Hypothalamus (tissue), 51 donors: ENCODE measurements at places on chromosomes 11 and 22.
A peak's percentile ranks its signal among the peaks of the same experiment; 100 is the strongest.

GRCh38 chr11:33461369-33462125 is 204.4 kb downstream of the HIPK3 start:
- no peak for DNase-seq

GRCh38 chr11:128664317-128664716 is 29.6 kb upstream of the FLI1 start:
- DNase-seq: no peak

DNA sequence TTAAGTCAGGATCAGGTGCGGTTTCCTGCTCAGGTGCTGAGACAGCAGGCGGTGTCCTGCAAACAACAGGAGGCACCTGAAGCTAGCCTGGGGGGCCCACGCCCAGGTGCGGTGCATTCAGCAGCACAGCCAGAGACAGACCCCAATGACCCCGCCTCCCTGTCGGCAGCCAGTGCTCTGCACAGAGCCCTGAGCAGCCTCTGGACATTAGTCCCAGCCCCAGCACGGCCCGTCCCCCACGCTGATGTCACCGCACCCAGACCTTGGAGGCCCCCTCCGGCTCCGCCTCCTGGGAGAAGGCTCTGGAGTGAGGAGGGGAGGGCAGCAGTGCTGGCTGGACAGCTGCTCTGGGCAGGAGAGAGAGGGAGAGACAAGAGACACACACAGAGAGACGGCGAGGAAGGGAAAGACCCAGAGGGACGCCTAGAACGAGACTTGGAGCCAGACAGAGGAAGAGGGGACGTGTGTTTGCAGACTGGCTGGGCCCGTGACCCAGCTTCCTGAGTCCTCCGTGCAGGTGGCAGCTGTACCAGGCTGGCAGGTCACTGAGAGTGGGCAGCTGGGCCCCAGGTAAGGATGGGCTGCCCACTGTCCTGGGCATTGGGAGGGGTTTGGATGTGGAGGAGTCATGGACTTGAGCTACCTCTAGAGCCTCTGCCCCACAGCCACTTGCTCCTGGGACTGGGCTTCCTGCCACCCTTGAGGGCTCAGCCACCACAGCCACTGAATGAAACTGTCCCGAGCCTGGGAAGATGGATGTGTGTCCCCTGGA is at the start of gene MYO7A:
MYO7A (plus strand) TSS at position 327 of the 772 bp plus-strand sequence. CDS start 2,389 bp downstream, outside the sequence.
- peak; percentile 28 for DNase-seq

GRCh38 chr11:131246663-131247062 is 123.8 kb upstream of the NTM start:
- DNase-seq: peak; percentile 67

DNA sequence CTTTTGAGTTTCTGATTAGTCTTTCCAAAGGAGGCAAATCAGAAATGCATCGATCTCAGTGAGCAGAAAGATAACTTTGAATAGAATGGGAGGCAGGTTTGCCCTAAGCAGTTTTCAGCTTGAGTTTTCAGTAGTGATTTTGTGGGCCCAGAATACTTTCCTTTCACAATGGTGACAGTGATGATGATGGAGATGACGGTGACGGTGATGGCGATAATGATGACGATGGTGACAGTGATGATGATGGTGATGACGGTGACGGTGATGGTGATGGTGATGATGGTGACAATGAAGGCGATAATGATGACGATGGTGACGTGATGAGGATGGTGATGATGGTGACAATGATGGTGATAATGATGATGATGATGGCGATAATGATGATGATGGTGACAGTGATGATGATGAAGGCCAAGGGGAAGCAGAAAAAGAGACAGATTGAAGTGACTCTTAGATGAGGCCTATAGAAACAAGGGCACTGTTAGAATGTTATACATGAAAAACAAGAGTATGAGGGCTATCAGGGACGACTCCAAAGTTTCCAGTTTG is 153.4 kb upstream of the B3GAT1 start:
- no peak for DNase-seq

- no peak for DNase-seq
Observed at GRCh38 chr11:13896175-13896980, 66.1 kb upstream of the SPON1 start.

- DNase-seq: peak; percentile 83
Observed at GRCh38 chr22:39520226-39521105, at the start of gene ATF4. TSS of gene ATF4 (plus strand) at chr22:39520562. CDS start at chr22:39521446, 884 bp downstream.

- DNase-seq: no peak
Observed at GRCh38 chr11:116689413-116690127, 83.2 kb downstream of the BUD13 start.

DNA sequence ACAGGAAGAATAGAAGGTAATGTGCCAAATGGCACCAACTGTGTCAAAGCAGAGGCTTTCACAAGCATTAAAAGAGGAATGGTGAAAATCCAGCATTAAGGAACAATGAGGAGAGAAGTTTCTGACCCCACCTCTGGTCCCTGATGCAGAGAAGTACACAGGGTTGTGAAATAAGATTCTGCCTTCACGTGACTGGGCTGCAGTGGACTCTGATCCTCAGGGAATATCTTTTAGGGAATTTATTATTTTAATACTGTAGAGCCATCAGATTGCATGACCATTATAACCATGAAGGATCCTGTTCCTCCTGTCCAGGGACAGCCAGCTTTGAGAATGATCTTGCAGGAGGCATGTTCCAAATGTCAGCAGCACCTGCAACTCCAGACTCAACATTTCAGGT is 74.4 kb upstream of the FAR1 start:
- DNase-seq: no peak

GRCh38 chr11:133918608-133919260 is 38.0 kb downstream of the IGSF9B start:
- no peak for DNase-seq

DNA sequence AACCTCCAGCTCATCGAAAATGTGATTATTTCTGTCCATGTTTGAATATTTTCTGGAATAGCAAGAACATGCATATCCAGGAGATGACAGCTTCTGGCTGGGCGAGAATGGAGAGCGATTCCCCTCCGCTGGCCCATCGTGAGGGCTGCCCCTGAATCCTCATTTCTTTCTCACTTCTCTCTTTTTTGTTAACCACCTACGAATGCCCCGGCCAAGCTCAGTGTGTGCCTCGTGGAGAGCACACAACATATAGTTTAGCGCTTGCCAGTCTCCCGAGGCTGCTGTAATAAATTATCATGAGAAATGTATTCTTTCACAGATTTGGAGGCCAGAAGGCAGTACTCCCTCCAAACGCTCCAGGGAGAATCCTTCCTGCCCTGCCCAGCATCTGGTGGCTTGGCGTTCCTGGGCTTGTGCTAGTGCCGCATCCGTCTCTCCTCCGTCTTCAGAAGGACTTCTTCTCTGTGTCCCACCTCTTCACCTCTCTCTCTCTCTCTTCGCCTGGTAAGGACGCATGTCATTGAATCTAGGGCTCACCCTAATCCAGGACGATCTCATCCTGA is 1306.0 kb downstream of the TBC1D22A start:
- DNase-seq: no peak
